ENCODE measurements at places on chromosomes 6 and 20. TPM values are rescaled to one million over a fixed set of nuclear protein-coding genes. Genes with fewer than 3 reads are reported as not detected.

The KIF3B gene
- total RNA-seq, result 26.6 TPM

DNA sequence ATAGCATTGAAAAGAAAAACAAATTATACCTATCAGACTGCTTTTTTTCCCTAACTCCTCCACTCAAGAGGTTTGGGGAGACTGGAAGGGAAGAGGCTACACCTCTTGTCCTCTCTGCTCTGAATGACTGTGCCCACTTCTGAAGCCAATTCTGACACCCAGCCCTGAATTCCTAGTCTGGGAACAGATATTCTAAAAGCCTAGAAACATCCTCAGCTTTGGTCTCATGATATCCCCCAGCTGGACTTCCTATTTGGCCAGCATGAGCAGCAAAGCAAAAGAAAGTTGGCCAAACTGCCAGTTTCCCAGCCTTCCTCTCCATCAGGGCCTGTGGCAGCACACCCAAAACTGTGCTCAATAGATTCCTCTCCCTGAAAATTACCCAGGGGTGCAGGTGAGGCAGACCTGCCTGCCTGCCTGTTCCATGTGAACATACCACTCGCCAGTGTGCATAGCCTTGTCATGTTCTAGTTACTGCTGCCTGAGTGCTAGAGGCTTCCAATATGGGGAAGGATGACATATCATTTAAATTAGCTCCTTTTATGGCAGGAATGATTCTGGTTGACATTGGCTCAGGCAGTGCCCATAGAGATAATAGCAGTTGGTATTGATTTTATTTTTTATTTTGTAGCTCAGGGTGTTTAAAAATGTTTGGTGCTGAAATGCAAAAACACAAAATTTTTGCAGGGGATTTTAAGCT, 152.1 kb upstream of the RIN2 start:
- no peaks in the 10 kb centered on the region for H3K4me1 ChIP-seq
- DNase-seq, result no peak
- H3K27me3 ChIP-seq, result no peaks in the 10 kb centered on the region
- H3K27ac ChIP-seq, result no peak overlapping the region
- no peak overlapping the region for H3K4me3 ChIP-seq

GRCh38 chr6:28587746-28588075, 62.0 kb downstream of the GPX5 start:
- H3K27me3 ChIP-seq, result peaks cover 1% of the 10 kb centered on the region
- no peaks in the 10 kb centered on the region for H3K36me3 ChIP-seq
- peaks cover 2% of the 10 kb centered on the region for H3K4me1 ChIP-seq
- H3K4me3 ChIP-seq, result no peak overlapping the region
- DNase-seq, result no peak
- H3K27ac ChIP-seq, result no peak overlapping the region

DNA sequence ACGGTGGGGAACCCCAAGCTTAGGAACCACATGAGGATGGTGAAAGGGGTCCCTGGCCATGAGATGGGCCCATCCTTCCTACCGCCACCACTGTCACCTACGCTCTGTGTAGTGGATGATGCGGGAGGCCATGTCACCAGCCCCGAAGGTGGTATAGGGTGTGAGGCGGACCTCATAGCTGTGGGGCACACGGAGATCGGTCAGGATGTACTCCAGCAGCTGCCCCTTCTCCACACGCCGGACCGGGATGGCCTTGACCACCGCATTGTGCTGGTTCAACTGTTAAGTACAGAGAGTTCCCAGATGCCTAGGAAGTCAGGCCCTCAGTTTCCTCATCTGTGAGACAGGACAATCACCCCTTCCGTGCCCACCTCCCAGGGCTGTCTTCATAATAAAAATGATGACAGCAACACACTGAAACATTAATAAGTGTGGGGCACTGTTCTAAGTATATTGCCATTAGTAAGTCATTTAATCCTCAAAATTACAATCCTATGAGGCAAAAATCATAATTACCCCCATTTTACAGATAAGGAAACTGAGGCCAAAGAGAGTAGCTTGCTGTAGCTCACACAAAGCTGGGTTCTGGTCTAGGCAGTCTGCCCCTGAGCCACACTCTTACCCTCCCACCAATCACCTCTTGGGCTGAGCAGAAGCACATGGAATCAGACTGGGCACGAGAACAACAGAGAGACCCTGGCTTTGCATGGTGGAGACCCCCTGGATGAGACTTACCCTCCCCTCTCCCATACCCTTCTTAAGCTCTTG, 51.4 kb downstream of the MDGA1 start:
- H3K27me3 ChIP-seq, result no peaks in the 10 kb centered on the region
- DNase-seq, result no peak
- no peaks in the 10 kb centered on the region for H3K4me1 ChIP-seq
- no peaks in the 10 kb centered on the region for H3K36me3 ChIP-seq
- H3K27ac ChIP-seq, result no peak overlapping the region

The RPP40 gene
- 4.3 TPM for total RNA-seq

The MTFR2 gene
- total RNA-seq, result 0.39 TPM

DNA sequence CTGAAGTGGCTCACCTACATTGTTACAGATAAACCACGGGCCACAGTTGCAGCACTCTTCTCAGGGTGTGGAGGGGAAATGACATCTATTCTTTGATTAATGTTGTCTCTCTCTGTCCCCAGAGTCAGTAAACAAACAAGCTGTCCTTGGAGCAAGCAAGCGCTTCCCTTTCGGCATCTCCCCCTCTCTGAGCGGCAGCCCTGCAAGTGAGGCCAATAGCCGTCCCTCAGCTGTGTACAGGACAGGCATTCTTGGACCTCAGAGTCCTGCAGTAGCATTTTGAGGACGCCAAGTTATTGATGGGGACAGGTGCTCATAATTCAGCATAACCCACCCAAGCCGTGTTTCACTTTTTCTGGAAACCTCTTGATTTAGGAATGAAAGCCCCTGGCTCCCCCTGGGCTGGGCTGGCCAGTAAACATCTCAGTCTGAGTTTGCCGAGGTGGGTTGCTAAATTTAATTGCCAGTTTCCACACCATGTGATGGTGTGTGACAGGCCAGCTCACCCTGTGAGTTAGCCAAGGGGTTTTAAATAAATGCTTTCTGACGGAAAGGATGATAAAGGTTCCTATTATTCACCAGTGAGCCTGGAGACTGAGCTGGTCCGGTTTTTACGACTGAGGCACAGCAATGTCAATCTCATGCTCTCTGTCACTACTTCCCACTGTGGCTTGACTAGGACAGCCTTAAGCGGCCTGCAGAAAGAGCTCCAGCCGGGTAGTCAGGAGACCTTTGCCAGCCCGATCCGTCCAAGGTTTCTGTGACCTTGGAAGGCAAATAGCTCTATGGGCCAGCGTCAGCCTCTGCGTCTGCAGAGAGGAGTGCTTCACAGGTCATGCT, 214.8 kb upstream of the RREB1 start:
- H3K4me3 ChIP-seq, result no peak overlapping the region
- no peaks in the 10 kb centered on the region for H3K36me3 ChIP-seq
- no peak for DNase-seq
- no peaks in the 10 kb centered on the region for H3K4me1 ChIP-seq

GRCh38 chr6:88785478-88785877, 177.9 kb downstream of the RNGTT start:
- no peak overlapping the region for H3K27ac ChIP-seq
- H3K4me3 ChIP-seq, result no peak overlapping the region
- DNase-seq, result no peak
- no peaks in the 10 kb centered on the region for H3K27me3 ChIP-seq
- no peaks in the 10 kb centered on the region for H3K36me3 ChIP-seq
- no peaks in the 10 kb centered on the region for H3K4me1 ChIP-seq

GRCh38 chr6:111522393-111523020, 39.5 kb upstream of the REV3L start:
- H3K27me3 ChIP-seq, result no peaks in the 10 kb centered on the region
- no peak overlapping the region for H3K4me3 ChIP-seq
- H3K36me3 ChIP-seq, result no peaks in the 10 kb centered on the region
- peaks cover 3% of the 10 kb centered on the region for H3K4me1 ChIP-seq
- DNase-seq, result no peak

The TXLNB gene
- 3.4 TPM for total RNA-seq

The TMEM74B gene
- total RNA-seq, result 3.8 TPM

DNA sequence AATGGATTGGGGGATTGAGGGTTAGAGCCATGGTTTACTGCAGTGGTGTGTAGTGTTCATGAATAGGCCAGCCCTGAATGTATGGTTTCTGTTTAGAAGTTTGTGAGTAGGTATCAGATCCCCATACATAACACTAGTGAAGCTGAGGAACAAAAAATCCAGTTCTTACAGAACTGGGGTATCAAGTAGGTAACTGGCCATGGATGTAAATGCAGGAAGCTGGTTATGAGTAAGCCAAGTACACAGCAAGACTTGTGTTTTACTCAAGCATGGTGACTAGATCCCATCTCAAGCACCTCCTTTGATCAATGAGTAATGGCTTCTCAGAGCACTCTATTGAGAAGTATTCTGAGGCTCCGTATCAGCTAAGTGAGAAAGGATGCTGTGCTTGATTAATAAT, 613.7 kb upstream of the FLRT3 start:
- DNase-seq, result no peak
- no peak overlapping the region for H3K4me3 ChIP-seq
- H3K4me1 ChIP-seq, result no peaks in the 10 kb centered on the region
- H3K36me3 ChIP-seq, result no peaks in the 10 kb centered on the region

- H3K27me3 ChIP-seq, result no peaks in the 10 kb centered on the region
- H3K4me1 ChIP-seq, result no peaks in the 10 kb centered on the region
- DNase-seq, result no peak
Measured at GRCh38 chr20:12067686-12068085, 150.0 kb downstream of the BTBD3 start.

DNA sequence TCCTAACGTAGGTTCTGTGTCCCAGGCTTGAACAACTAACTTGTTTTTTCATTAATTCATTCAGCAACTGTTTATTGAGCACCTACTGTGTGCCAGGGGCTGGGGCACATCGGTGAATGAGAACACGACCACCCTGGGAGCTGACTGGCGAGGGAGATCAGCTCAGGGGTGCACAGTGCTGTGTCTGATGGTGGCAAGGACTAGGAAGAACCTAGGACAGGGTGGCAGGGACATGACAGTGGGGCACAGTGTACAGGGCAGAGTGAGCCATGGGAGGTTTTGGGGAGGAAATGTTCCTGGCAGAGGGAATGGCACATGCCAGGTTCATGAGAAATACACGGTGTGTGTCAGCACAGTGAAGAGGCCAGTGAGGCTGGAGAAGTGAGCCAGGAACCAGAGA, 76.7 kb downstream of the BMP7 start:
- no peak for DNase-seq
- H3K36me3 ChIP-seq, result no peaks in the 10 kb centered on the region
- H3K27ac ChIP-seq, result no peak overlapping the region
- no peaks in the 10 kb centered on the region for H3K27me3 ChIP-seq
- no peak overlapping the region for H3K4me3 ChIP-seq

DNA sequence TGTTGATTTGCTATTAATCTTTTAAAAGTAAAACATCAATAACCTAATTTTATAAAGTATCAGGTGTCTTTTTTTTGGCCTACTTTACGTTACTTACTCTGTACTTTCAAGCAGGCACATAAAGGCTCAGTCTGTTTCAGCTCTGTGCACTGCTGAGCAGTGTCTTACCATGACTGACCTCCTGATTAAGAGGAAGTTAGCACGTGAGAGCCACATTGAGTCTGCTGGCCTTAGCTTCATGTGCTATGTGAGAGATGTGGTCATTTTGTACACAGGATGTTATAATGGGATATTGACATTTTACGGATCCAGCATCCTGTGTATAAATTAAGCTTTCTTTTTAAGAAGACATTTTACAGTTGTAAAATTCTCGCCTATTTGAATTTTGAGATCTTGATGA, 31.9 kb downstream of the ARID1B start:
- H3K4me1 ChIP-seq, result peaks cover 5% of the 10 kb centered on the region
- no peak overlapping the region for H3K4me3 ChIP-seq
- H3K27me3 ChIP-seq, result no peaks in the 10 kb centered on the region
- H3K27ac ChIP-seq, result no peak overlapping the region
- DNase-seq, result peak; percentile 63

DNA sequence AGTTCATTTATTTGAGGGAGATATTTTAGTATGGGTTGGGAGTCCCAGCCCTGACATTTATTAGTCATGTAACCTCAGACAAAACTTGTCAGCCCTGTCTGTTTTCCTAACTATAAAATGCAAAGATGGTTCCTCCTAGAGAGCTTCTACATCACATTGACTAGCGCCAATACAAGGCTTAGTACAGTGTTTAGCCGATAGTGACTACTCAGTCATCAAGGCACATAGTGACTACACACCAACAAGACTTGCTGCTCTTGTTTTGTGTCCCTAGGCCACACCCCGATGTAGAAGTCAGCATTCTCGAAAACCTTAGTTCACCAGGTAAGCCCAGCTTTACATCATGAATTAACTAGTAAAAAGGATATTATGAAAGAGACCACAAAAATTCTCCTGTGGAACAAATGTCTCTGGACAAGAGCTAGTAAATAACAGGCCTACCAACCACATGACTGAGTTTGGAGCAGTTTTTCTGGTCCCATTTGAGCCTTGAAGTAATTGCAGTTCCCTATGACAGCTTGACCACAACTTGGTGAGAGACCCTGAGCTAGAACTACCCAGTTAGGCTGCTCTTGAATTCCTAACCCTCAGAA, 68.8 kb downstream of the PFDN4 start:
- no peaks in the 10 kb centered on the region for H3K4me1 ChIP-seq
- H3K27me3 ChIP-seq, result no peaks in the 10 kb centered on the region
- H3K36me3 ChIP-seq, result no peaks in the 10 kb centered on the region
- no peak for DNase-seq

DNA sequence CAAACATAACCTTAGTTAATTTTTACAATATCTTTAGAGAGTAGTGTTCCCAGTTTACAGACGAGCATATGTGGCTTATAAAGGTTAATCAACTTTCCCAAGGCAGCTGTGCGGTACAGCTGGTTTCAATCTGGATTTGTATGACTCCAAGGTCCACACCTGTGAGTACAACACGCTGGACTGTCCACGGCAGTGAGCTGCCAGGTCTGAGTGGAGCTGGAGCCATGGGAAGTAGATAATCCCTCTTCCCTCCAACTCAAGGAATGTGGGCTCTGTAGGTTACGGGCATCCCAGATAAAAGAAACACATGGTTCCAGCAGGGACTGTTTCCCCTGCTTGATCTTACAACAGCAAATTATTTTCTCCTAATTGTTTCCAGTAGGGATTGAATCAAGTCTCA, 102.2 kb downstream of the SOD2 start:
- H3K4me3 ChIP-seq, result no peak overlapping the region
- H3K4me1 ChIP-seq, result peaks cover 5% of the 10 kb centered on the region
- no peak overlapping the region for H3K27ac ChIP-seq
- no peak for DNase-seq
- H3K36me3 ChIP-seq, result no peaks in the 10 kb centered on the region
- no peaks in the 10 kb centered on the region for H3K27me3 ChIP-seq

DNA sequence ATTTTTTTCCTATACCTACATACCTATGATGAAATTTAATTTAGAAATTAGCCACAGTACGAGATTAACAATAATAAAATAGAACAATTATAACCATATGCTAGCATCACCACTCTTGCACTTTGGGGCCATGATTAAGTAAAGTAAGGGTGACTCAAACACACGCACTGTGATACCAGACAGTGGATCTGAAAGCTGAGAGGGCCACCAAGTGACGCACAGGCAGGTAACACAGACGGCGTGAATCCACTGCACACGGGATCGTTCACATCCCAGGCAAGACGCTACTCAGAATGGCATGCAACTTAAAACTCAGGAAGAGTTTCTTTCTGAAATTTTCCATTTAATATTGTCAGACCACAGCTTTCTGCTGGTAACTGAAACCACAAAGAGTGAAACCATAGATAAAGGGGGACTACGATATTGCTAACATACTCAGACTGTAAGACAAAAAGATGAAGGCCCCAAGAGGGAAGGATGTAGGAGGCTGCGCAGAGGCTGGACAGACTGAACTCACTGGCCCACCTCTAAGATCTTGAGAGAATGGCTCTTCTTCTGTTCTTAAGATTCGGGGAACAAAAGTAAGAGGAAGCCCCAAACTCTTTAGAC, 17.9 kb downstream of the RRBP1 start:
- H3K4me1 ChIP-seq, result peaks cover 8% of the 10 kb centered on the region
- no peak for DNase-seq
- H3K27ac ChIP-seq, result no peak overlapping the region

Data from aorta (tissue), 5 donors.